ENCODE measurements at places on chromosomes 12 and 14.

DNA sequence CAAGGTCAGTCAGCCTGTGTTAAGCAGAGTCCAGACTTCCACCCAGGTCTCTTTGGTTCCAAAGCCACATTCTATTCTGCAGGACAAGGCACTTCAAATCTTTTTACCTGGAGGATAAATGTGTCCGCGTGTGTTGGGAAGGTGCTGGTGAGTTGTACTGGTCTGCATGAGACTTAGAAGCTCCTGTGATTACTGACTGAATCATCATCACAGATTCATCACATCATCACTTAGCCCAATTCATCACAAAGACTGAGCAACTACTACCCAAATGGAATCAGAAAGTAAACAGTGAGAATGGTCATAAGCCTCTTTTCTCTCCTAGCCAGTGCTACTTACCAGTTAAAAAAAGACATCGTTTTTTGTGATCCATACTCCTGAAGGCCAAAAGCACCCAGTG is 5.3 kb downstream of the SLC15A5 start:
- DNase-seq, result no peak

DNA sequence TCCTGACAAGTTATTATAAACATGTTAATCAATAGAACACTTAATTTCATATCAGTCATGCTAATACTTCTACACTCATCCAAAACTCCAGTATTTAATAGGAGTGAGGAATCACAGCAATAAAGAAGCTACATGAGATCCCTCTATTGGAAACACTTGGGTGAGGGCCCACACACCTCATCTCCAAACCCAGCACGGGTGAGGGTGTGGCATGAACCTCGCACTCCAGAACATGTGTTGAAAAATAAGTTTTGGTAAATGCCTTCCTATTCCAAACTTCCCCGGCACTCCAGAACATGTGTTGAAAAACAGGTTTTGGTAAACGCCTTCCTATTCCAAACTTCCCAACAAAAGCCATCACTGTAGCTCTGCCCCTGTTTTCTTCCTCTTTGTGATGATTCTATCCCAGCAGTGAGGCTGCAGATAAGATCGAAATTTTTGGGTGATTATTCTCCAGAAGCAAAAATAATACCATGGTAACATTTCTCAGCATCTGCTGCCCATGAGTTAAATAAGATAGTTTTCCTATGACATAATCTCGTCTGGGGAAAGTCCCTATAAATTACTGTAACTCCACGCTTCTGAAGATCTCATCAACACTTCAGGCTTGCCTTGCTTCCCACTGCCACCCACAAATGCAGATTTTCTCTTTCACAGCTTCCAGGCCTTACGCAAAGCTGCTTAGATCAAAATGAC is 24.4 kb upstream of the PTPRB start:
- no peak for DNase-seq

DNA sequence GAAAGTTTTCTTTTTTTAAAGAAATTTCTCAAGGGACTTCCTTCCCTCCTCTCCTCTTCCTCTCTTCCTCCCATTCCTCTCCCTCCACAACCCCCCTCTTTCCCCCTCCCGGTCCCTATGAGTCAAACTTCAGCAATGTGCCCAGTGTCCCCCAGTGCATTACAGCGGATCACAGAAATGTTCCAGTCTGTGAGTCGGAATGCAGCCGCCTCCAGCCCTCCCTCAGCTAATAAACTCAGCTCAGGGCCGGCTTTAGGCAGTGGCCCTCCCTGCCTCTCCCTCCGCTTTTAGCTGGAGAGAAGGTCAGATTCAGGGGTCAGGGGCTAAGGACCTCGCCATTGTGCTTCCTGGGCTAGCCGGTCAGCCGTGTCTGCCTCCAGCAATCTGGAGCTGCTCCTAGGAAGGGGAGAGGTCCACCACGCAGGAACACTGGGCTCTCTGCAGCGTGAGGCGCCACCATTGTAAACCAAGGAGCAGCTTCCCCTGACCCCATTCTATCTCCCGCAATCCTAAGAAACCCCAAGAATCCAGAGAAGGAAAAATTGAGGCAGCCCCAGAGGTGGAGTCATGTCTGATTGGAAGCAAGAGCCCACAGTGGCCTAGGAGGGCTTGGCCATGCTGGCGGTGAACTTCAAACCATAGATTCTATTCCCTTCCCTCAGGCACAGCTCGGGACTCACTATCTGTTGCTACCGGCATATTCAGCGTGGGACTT is 1.1 kb upstream of the HDAC7 start:
- no peak for DNase-seq

DNA sequence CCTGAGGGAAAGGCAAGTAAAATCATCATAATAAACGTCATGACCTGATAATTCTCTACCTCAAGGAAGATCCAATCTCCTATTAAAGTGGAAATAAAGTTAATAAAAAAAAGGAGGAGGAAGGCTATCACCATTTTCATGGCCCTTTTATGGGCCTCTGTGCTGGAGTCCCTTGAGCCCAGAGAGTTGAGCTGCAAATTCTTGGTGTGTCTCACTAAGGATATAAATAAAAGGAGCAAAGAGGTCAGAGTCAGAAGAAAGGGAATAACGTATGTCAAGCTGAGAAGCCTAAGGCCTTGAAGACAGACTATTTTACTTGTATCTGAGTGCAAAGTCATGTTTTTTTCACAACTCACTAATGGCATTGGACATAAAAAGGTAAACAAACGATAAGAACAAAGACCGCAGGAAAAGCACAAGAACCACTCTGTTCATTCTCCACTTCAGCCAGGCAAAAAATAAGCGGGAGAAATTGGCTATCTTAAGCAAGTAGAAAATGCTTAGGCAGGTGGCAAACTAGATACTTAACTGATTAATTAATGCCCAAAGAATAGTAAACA is 12.0 kb upstream of the SMIM10L1 start:
- DNase-seq, result no peak

GRCh38 chr12:77214136-77214535 is 148.8 kb upstream of the E2F7 start:
- DNase-seq, result no peak

- no peak for DNase-seq
These were observed 627 bp downstream of the TESC start for GRCh38 chr12:117098361-117099217.

- DNase-seq, result no peak
These were observed 4.4 kb upstream of the ACADS start for GRCh38 chr12:120720987-120721801.

GRCh38 chr12:81350309-81350708 is 272.4 kb downstream of the ACSS3 start:
- no peak for DNase-seq

- no peak for DNase-seq
These were observed 256.0 kb downstream of the PCNX1 start for GRCh38 chr14:71163050-71163841.

DNA sequence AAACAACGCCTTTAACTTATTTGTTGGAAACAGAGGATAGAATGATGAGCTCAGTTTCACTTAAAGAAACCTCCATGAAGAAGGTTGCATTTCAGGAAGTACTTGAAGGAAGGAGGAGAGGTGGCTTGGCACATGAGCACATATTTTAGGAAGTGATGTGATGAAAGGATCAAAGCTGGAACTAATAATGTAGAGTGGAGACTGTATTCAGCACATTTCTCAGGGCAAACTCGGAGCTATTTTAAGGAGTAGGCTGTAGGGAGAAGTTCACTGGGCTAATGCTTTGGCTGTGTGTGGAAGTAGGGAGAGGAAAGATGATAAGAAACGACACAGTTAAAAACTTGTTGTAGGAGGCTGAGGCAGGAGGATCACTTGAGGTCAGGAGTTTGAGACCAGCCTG is 272.8 kb downstream of the AKAP6 start:
- DNase-seq, result peak; percentile 50

GRCh38 chr12:113202300-113203075 is 17.0 kb downstream of the RITA1 start:
- no peak for DNase-seq

GRCh38 chr12:752695-753610 is 574 bp downstream of the WNK1 start:
- no peak for DNase-seq

DNA sequence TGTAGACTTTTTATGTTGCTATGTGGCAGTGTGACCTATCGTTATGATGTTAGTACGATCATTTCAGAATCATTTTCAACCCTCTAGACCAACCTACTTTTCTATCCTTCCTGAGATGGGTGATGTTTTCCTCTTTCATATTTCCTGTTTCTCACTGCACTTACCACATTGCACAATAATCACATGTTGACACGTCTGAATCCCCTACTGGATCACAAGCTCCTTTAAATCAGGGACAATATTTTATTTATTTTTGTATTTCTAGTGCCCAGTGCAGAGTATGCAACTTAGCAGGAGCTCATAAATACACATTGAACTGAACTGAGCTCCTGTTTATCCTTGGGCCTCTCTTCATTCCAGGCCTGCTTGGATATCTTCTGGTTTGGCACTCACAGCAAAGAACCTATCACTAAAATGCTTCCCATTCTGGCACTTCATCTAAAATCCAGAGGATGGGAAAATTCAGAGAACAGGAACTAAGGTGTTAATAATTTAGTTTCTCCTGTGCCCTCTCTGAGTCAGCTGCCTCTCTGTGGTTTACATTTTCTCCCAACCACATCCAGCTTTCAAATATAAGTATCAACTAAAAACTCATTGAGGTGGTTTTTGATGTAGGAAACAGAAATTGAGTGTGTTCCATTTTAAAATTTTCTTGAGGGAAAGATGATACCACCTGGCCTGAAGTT is 69.4 kb upstream of the DYRK2 start:
- no peak for DNase-seq

DNA sequence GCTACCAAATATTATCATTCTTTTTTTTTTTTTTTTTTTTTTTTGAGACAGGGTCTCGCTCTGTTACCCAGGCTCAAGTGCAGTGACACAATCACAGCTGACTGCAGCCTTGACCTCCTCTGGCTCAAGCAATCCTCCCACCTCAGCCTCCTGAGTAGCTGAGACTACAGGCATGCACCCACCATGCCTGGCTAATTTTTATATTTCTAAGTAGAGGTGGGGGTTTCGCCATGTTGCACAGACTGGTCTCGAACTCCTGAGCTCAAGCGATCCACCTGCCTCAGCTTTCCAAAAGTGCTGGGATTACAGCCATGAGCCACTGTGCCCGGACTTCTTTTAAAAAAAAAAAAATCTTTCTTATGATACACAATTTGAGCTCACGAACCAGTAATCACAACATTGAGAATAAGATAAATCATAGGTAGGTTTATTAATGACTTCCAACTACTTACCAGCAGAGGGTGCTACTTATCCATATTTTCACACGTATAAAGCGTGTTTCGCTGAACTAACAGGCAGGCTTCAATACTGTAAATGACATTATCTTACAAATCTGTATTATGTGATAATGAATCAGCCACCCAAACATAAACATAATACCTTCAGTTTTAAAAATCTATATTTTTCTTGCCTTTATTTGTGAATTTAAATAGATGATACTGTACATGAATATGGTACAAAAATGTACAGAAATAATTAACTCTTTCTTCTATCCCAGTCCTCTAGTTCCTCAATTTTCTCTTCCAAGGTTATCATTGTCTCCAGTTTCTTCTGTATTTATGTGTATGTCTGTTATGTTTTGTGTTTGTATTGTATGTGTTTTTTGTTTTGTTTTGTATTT is 42.5 kb upstream of the BCAT1 start:
- peak; percentile 65 for DNase-seq

- no peak for DNase-seq
These were observed 28.8 kb downstream of the PHLDA1 start for GRCh38 chr12:76002598-76003354.

GRCh38 chr14:70018713-70019211 is 139.5 kb downstream of the SMOC1 start:
- DNase-seq, result no peak

DNA sequence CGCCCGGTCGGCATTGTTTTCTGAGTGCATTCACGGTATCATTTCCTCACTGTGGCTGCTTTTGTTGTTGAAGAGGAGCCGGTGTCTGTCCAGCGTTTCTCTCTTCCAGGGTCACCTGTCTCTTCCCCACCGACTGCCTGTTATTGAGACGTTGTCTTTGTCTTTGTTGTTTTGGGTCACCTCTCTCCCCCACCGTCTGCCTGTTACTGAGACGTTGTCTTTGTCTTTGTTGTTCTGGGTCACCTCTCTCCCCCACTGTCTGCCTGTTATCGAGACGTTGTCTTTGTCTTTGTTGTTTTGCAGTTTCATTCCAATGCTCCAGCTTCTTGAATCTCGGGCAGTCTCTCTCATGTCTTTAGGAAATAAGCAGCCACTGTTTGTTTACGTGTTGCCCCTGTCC is 69.9 kb downstream of the DDX51 start:
- DNase-seq, result no peak

DNA sequence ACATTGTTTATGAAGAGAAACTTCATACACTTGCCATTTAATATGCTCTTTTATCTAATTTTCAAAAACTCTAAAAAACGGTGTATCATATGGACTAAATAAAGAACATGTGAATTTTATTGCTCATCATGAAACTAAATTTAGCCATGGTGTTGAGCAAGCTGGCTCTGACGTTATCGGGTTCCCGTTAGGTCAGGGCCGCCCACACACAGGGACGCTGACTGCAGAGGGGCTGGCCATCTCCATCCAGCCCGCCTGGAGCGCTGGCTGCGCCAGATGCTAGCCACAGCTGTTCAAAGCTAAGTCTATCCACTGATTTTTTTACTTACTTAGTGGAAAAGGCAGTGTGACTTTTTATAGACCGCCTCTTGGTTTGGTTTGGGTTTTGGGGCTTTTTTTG is 36.5 kb upstream of the DYNC1H1 start:
- no peak for DNase-seq

- no peak for DNase-seq
These were observed 39.9 kb downstream of the SOS2 start for GRCh38 chr14:50191499-50191898.

DNA sequence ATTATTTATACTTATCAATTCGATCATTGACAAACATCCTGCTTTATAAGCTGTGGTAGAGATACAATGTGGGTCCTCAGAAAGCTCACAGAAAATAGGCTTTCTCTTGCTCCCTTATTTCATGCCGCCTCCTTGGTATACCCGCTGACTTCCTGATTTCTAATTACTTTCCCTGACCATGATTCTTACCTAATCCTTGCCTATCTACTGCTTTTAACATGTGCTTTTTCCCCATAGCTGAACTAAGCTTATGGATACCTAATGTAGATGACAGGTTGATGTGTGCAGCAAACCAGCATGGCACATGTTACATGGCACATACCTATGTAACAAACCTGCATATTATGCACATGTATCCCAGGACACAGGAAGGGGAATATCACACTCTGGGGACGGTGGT is 65.1 kb downstream of the ITPR2 start:
- no peak for DNase-seq
